Dermis microvascular lymphatic vessel endothelial cell (primary cell): ENCODE measurements at places on chromosomes 2 and 18. TPM values are rescaled to one million over a fixed set of nuclear protein-coding genes. Genes with fewer than 3 reads are reported as not detected.

TMEM178A gene
- total RNA-seq: 0.25 TPM in 1 of 2 replicates, not detected in the other

MYO1B gene
- total RNA-seq: 70.4 and 96.8 TPM in 2 replicates

CNGA3 gene
- total RNA-seq: under 0.01 TPM in 1 of 2 replicates, not detected in the other

CNTNAP5 gene
- total RNA-seq: not detected in 2 replicates

IL1R2 gene
- 0.76 TPM in 1 of 2 replicates, not detected in the other for total RNA-seq

HJURP gene
- total RNA-seq: 3.3 and 9.5 TPM in 2 replicates

ARHGAP15 gene
- under 0.01 TPM in 1 of 2 replicates, not detected in the other for total RNA-seq

TUBB8B gene
- total RNA-seq: not detected in 2 replicates

CACNB4 gene
- total RNA-seq: under 0.01 and 0.25 TPM in 2 replicates

UGT1A5 gene
- not detected in 2 replicates for total RNA-seq

NEU4 gene
- total RNA-seq: 0.13 TPM in 1 of 2 replicates, not detected in the other

RBM45 gene
- total RNA-seq: 16.4 and 17.8 TPM in 2 replicates

C2orf72 gene
- total RNA-seq: not detected in 2 replicates

LRRFIP1 gene
- total RNA-seq: 83.6 and 114 TPM in 2 replicates

NAB1 gene
- 24.1 and 34.8 TPM in 2 replicates for total RNA-seq

ITPRID2 gene
- 119 and 141 TPM in 2 replicates for total RNA-seq

ANKMY1 gene
- 3.2 and 6.2 TPM in 2 replicates for total RNA-seq

DCDC2C gene
- total RNA-seq: 0.13 TPM in 2 replicates

AKAIN1 gene
- total RNA-seq: not detected in 2 replicates

EGR4 gene
- not detected in 2 replicates for total RNA-seq

HRH4 gene
- total RNA-seq: not detected in 2 replicates

ANKRD30B gene
- not detected in 2 replicates for total RNA-seq

SAG gene
- under 0.01 TPM in 1 of 2 replicates, not detected in the other for total RNA-seq

LYG1 gene
- total RNA-seq: 0.13 and 0.51 TPM in 2 replicates
